ENCODE measurements at places on chromosomes 16 and 17.

DNA sequence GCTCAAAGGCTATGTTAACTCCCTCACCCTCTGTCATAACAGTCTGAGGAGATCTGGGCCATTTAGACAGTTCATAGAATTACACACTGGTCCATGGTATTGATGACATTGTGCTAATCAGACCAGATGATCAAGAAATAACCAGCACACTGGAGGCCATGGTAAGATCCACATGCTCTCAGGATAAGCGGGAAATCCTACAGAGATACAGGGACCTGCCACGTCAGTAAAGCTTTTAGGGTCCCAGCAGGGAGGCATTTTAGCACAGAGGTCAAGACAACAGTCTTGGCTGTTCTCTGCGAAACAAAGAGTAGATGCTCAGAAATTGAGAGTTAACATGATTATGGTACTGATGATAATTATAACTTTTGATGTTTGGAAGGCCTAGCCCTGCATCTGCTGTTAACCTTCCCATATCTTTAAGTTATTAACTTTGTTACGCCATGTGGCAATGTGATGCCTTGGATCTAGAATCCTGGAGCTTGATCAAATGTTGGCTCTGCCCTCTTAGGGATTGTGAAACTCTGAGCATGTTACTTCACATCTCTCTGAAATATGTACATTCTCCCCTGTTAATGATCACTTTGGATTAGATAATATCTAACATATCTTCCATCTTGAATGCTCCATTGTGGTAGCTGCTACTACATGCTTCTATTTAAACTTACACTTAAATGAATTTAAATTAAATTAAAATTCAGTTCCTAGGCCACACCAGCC, 172.0 kb upstream of the SOX9 start:
- DNase-seq = no peak

GRCh38 chr17:30996486-30996885, 25.6 kb downstream of the RNF135 start:
- no peak for DNase-seq

GRCh38 chr17:31068291-31068690, 26.5 kb upstream of the NF1 start:
- DNase-seq = no peak

- no peak for DNase-seq
These were observed 443.3 kb downstream of the UTP18 start for GRCh38 chr17:51703361-51704341.

- DNase-seq = no peak
These were observed 36.8 kb downstream of the HS3ST3B1 start for GRCh38 chr17:14337596-14338079.

- DNase-seq = no peak
These were observed 800 bp downstream of the COX4I1 start for GRCh38 chr16:85800321-85800669.

DNA sequence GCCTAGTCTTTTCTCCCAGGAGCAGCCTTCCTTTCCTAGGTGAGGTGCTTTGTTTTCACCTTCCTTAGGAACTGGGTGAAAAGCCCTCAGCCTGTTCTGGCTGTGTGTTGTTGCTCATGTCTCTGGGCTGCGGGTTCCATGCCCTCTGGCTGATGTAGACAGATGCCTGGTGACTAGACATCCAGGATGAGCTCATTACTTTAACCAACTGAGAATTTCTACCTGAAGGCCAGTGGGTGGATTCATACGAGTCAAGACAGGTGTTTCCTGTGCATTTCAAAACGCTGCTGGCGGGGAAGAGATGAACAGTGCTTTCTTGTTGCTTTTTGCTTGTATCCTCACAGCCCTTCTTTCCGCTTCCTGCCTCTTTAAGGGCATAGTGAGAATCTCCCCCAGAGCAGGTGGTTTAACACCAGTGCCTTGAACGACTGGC, 22.3 kb downstream of the SAP30BP start:
- no peak for DNase-seq

GRCh38 chr17:9943343-9943742, 38.3 kb upstream of the RCVRN start:
- no peak for DNase-seq

GRCh38 chr17:7502171-7502847, 18.1 kb downstream of the POLR2A start:
- DNase-seq = no peak

- DNase-seq = no peak
These were observed 40.9 kb downstream of the TMEM235 start for GRCh38 chr17:78272181-78272913.
